ENCODE measurements at places on chromosomes 12 and 14.

DNA sequence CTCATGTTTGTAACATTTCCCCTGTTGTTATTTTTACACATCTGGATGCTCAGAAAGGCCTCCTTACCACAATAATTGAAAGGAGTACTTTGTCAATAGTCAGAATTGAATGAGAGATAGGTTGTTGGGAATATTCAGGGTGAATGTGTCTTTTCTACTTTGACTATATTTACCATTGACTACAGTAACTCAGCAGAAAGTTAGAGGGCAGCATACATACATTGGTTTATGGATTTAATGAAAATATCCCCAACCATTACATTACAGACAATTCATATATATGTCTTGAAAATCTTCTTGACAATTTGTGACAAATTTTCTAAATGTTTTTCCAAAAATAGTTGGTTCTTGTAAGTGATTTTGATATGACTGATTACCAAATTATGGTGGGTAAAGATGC, 97.7 kb downstream of the NTS start:
- no peak for DNase-seq

DNA sequence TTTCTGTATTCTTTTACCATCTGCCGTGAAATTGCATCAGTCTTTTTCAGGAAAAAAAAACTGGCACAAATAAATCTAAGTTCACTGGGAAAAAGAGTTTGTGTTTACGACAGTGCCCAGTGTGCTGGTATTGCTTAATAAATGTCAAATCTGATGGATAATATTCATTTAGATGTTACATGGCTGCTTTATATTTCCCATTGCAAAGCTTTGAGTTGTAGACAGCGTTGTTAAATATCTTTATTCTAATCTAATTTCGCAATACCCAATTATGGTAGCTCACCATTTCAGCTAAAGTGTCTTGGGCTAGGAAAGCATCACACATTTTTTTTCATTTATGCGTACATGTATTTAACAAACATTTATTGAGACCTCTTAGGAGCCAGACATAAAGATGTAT, 1994.5 kb upstream of the FLRT2 start:
- DNase-seq = no peak

DNA sequence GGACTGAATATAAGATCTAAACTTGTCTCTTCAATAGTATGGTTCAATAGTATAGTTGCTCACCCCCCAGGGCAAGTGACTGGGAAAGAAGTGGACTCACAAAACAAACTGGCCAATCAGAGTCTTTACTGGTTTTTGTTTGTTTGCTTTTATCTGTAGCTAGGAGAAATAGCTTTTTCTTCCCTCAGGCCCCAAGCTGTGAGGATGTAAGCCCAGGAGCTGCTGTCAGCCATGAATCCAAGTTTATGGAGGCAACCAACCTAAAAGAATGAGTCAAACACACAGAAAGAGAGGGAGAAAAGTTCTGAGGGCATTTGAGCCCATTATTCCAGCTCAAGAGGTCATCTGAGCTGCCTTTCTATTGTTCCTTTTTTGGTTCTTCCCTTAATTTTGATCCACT, 375.3 kb downstream of the BCAT1 start:
- DNase-seq = no peak

GRCh38 chr12:132044661-132045412, 95.1 kb downstream of the EP400 start:
- no peak for DNase-seq

DNA sequence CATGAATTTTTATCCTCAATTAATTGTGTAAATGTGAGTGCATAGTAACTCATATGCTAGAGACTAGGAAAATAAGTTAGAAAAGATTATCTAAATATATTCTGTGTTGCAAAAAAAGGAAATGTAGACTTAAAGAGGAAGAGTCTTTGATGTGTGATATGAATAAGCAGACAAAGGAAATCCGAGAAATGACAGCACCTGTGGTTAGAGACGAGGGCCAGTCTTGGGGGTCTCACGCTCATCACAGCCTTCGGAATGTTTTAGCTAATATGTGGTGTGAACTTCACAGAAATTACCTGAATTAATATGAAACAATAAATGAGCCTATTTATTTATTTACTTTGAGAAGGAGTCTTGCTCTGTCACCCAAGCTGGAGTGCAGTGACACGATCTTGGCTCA, 11.6 kb downstream of the ATP6V0A2 start:
- DNase-seq = no peak

- DNase-seq = no peak
Observed at GRCh38 chr14:92615451-92615850, 101.9 kb downstream of the RIN3 start.

DNA sequence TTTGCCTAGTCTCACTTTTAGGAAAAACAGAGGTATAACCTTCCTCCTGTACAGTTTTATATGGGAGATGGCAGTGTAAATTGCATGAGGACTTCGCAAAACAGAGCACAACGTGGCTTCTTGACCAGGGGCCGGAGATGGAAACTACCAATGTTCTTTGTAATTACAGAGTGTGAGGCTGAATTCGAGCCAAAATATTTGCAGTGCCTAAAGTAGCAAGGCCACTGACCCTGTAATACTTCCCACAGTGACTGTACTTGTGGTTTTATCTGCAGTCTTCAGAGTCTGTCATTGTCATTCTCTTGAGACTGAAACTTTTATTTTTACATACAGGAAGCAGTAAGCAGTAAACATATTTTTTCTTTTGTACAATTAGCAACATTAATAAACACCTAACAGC, 98.9 kb downstream of the RERG start:
- no peak for DNase-seq

DNA sequence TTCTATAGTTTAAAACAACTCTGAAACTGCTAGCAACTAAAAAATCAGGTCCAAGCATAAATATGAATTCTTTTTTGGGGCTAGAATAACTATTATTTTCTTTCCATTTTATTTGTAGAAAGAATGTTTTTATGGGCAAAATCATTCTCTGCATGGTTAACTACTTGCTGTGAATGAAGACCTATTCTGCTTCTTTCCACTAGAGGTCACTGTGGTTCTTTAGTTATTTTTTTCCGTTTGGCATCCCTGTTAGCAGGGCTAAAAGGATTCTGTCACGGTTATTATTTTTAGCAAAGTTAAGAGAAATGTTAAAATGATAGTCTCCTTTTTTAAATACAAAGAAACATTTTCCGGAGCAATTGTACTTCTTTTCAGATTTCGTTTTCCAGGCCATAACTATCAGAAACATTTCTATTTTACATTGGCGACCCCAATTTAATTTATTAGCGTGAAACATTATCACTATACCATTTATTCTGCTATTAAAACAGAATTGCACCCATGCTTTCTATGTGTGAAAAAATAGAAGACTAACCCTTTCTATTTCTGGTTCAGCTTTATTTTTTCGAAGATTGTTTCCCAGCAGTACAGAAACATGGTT, 404.8 kb downstream of the ATP23 start:
- peak; percentile 52 for DNase-seq

DNA sequence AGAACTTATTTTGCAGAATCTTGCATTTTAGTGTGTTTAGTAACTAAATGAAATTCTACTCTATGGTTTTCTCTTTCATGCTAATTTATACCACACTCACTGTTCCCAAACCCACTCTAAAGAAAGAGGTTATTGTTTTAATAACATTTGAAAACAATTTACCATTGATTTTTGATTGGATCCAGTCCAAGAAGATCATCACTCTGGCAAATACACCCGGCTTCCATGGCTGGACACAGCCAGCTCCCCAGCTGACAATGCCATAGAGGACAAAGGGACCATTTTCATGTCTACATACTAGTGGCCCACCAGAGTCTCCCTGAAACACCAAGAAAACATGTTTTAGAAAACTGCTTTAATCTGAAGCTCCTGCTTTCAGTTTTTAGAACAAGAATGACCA, 42.4 kb downstream of the OVCH1 start:
- no peak for DNase-seq

DNA sequence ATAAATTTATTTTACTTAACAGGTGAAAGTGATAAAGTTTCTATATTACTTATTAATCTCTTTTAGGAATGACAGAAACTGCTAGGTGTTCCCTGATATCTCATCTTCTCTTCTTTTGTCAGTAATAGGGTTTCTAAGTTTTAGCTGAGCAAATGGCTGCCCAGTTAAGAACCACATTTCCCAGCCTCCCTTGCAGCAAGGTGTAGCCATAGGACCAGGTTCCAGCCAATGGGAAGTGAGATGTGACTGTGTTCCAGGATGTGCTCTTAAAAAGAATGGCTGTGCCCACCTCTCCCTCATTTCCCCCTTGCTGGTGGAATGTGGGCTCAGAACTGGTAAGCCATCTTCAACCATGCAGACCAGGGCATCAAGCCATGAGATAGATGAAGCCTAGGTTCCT, 165.6 kb downstream of the HELB start:
- DNase-seq = no peak

DNA sequence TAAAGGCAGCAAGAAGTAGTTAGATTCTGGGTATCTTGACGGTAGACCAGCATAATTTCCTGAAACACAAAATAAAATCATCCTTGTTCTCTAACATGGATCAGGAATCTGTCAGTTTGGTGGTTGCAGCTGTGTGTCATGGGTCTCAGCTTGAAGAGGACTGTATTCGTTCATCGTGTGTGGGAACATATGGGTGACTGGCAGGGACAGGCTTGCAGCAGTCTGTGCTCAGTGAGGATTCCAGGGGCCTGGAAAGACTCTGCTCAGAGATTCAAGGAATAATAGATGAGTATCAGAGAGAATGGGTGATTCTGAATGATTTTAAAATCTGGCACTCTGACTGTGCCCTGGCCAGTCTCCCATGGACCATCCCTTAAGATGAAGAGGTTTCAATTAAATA, 421.6 kb downstream of the APAF1 start:
- DNase-seq = no peak

DNA sequence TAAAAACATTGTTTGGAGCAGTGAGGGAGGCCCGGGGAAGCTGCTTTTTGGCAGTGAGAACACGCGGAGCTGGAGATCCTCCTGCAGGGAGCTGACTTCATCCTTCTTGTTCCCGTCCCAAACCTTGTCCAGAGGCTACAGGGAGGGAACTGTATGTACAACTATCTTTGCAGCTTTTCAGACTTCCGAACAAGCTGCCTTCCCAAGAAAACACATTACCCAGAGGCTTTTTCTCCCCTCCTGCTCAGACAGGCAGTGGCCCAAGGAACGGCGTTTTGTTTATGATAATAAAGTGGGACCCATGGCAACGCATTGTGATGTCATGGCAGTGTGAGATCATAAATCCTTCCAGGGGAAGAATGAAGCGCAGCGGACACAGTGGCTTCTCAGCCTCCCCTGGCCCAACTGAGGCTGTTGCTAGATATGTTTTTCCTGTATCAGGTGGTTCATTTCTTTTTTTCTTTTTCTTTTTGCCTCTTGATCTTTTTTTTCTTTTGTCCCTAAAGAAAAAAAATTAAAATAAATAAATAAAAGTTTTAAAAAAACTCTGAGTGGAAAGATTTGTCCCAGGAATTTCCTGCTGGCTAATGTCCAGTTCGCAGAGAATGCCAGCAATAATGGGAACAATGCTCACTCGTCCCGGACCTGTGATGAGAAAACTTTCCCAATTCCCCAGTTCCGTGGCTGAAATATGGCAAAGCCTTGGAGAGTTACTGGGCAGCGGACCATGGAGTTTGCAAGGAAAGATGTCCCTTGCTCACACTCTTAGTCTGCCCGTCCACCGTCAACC, 103.4 kb upstream of the MAP1LC3B2 start:
- peak; percentile 81 for DNase-seq

DNA sequence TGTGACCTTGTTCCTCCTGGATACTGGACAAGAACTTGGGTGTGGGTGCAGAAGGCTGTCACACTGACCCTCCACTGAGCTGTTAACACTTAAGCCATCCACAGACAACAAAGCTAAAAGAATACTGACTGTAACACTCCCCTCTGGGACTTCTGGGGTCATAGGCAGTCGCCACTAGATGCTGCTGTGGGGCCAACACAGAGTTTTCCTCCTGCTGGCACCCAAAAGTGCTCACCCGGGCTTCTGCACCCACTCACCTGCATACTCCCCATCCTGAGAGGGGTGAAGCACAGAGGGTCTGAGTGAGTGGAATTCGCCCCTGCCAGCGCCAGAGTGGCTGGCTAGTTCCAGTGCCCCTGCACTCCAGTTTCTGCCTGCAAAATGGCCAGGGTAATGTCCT, 422.4 kb upstream of the LMO3 start:
- DNase-seq = no peak

Measured in AG20443 (cell line).